Esophagus squamous epithelium (tissue), 5 donors: ENCODE measurements at places on chromosomes 4 and X.

DNA sequence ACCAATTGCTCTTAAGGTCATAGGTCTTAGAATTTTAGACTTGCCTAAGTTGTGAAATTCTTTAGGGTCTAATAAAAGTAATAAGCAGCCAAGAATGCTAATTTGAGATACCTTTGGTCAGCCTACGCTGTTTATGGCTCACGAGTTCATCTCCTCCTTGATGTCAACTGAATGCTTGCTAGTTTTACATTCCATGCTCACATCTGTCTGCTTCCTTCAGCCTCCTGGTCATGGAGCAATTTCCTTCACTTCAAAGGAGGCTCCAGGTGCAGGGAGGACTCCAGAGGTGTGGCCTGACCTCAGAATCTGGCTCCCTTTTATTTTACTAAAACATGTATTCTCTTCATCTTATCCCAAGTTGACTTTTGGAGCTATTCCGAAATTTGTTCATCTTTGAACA, 23.3 kb upstream of the LNX1 start:
- no peak for DNase-seq

- no peak for DNase-seq
These were observed 664 bp downstream of the PIR start for GRCh38 chrX:15492469-15492868.

DNA sequence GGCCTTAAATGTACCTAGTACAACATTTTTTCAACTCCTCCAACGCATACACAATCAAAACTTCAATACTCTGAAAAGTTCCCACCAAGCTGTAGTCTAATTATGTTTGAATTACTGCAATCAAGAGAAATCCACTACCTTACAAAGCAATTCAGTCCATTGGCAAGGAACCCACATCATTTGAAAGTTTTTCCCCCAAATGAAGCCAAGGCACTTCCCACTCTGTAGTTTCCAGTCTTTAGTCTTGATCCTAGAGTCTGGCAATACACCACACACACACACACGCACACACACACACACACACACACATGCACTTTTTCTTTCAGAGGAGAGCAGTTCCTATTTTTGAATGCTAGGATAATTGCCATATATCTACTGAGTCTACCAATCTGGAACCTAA, 79.6 kb downstream of the ANTXR2 start:
- no peak for DNase-seq

DNA sequence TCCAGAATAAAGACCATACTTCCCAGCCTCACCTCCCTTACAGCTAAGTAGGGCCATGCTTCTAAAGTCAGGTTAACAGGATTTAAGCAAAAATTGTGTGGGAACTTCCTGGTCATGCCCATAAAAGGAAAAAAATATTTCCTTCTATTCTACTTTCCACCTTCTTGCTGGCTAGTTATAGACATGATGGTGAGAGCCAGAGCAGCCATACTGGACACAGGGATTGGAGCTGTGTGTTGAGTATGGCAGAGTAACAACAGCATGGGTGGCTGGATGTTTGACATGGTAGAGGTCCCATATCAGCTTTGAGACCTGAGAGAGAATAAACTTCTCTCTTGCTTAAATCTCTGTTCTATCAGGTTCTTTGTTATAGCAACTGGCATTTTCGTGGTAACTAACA, 15.1 kb upstream of the CBR4 start:
- no peak for DNase-seq

DNA sequence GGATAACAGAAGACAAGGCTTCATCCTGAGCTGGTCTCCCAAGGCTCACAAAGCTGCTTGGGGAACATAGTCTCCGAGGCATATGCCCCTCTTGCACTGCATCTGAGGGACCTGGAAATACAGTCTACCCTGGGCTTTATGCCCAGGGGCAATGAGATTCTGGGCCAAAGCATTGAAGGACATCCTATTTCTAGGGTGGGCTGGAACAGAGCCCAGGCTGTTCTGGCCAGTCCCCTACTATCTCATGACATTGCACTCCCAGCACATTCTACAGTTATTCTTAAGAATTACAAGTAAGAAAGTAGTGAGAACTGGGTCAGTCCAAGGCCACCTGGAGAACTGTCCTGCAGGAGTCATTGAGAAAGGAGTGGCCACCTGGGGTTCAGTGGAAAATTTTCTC, 107.6 kb downstream of the USP46 start:
- DNase-seq = no peak

DNA sequence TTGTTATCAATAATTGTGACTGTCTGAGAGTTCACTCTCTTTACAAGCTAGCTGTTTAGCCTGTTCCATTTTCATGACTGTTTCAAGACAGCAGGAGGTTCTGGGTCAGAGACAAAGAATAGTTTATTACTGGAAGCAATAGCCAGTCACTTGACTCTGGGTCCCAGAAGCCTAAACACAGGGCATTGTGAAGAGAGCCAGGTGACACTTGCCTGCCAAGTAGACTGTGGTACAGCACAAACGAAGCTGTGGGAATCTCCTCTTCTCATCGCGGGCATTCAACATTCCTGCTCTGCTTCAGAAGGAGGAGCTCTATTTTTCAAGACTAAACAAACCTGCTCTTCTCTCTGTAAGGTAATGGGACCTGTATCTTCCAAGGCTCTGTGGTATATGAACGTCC, 485.1 kb downstream of the TRIML1 start:
- no peak for DNase-seq

- no peak for DNase-seq
These were observed 23.0 kb downstream of the GPM6B start for GRCh38 chrX:13793897-13794296.

GRCh38 chr4:87363552-87363951, 27.4 kb downstream of the HSD17B11 start:
- DNase-seq = no peak

DNA sequence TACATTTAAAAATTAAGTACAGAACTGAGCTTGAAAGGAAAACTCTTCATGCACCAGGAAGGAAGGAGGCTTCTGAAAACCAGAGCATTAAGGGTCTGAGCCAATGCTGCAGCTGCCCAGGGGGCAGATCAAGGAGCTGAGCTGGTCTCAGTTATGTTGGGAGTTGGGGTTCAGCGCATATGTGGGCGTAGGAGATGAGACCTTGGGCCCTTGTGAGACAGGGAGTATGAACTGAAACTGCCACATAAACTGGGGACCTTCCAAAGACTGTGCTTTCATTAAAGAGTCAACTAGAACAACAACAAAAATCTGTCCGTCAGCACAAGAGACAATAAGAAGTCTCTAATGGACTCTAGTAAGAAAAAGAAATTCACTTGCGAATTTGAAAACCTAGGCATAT, 226.9 kb downstream of the STK32B start:
- no peak for DNase-seq

- DNase-seq = no peak
These were observed 127.8 kb downstream of the TET2 start for GRCh38 chr4:105274504-105274903.

DNA sequence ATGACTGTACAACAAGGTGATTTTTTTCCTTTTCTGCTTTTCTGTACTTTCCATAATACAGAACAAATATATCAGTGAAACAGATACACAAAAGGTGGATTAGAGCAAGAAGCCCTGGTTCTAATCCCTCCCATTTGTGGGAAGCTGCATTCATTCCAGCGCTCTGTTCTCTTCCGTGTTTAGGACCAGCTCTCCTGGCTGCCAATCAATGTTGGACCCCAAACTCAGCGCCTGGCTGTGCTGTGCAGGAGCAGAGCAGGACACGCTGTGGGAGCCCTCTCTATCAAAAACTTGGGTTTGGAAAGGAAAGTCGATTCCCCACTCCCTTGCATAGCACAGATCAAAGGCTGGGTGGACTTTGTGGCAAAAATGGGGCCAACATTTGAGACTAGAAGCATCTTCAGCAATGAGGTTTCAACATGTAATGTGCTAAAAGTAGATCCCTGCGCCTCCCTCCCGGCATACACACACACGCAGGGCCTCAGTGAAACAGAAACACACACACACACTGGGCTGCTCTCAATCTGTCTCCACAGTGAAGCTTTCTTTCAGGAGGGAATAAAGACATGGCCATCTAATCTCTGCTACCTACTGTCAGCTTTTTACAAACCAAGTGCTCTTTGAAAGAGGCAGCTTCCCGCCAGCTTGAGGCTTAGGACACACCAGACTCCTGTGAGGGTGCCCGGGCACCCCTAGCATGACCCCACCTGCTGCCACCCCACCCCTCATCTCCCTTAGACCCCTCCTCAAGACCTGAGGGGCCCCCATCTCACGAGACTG, 12.2 kb downstream of the WDR1 start:
- no peak for DNase-seq

GRCh38 chr4:85748654-85749053, 273.7 kb downstream of the ARHGAP24 start:
- no peak for DNase-seq

DNA sequence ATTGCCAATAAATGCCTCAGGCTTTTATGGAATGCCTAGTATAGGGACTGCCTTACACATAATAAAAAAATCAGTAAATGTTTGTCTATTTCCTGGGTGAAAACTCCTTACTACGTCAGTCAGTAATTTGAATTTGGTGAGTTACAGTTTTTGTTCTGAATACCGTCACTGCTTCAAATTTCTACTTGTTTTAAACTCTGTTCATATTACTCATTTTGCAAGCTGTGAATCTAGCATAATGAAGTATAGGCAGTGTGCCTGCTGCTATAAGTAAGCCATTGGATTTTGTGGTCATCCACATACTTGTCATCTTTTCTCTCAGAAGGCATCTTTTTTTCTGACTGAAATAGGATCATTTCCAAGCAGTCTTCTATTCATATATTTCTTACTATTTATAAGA, 43.1 kb downstream of the SYNPO2 start:
- DNase-seq = no peak

DNA sequence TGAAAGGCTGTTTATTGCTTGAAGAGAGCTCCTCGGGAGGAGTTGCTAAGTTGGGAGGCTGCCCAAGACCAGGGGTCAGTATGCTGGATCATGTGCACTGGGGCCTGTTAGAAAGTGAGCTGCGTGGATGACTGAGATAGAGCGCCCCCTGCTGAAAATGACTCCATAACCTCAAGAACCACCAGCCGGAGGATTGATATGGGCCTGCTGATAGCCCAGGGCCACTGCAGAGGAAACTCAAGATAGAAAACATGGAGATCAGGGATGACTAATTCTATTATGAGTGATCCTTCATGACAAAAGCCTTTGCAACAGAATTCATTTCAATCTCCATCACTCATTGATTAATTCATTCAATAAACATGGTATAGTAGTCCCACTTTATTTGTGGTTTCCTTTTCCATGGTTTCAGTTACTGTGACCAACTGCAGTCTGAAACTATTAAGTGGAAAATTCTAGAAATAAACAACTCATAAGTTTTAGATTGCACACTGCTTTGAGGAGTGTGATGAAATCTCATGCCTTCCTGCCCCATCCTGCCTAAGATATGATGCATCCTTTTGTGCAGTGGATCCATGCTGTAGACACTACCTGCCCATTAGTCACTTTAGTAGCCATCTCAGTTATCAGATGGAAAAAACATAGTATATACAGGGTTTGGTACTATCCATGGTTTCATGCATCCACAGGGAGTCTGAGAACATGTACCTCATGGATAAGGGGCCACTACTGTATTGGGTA, 126.7 kb upstream of the MBNL3 start:
- no peak for DNase-seq

DNA sequence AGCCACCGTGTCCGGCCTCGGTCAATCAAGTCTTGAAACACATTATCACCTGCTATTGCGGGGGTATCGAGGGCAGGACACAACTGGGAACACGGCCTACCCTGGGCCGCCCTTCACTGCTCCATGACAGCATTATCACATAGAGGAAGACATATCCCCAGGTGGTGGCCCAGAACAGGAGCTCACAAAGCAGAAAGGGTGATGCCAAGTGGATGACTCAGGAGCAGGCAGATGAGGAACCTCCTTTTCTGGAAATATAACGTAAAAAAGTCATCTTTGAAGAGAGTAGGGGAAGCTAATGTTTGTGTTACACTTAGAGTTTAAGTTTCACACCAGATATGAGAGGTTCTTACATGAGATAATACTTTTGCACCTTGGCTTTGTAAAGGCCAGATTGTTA, 5.3 kb upstream of the SUPT20HL1 start:
- DNase-seq = no peak

GRCh38 chr4:177232473-177232872, 77.2 kb upstream of the NEIL3 start:
- no peak for DNase-seq

- no peak for DNase-seq
These were observed 24.8 kb upstream of the AFAP1 start for GRCh38 chr4:7964459-7964858.

DNA sequence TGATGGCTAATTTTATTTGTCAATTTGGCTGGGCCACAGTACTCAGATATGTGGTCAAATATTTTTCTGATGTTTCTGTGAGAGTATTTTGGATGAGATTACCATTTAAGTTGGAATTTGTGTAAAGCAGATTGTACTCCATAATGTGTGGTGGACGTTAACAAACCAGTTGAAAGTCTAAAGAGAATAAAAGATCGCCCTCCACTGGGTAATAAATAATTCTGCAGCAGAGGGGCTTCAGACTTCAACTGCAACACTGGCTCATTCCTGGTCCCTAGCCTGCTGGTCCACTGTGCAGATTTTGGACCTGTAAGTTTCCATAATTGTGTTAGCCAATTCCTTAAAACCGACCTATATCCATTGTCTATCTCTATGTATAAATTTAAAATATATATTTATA, 540.3 kb downstream of the PCDH18 start:
- DNase-seq = no peak

DNA sequence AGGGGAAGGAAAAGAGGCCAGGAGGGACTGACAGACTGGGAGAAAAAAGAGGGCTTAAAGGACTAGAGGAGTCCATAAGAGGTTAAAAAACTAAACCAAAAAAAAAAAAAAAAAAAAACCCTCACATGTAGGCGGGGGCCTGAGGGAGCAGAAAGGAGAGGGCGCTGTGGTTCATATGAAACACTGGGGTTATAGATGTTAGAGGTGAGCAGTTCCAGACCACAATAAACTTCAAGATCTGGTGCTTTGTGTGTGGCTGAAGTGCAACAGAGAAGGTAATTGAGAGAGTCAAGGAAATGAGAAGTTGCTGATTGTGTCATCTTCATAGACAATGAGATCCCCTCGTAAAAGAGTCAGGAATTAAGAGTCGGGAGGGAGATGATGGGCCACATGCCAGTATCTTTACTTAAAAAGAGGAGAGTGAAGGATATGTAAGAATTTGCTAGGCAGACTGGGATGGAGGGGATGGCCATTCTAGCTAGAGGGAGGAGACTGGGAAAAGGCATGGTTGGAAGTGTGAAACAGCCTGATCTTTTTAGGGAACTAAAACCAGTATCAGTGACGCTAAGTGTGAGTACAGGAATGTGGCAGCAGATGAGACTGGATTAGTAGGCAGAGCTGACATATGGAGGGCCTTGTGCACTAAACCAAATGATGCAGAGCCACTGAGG, 18.4 kb upstream of the OGT start:
- DNase-seq = no peak

DNA sequence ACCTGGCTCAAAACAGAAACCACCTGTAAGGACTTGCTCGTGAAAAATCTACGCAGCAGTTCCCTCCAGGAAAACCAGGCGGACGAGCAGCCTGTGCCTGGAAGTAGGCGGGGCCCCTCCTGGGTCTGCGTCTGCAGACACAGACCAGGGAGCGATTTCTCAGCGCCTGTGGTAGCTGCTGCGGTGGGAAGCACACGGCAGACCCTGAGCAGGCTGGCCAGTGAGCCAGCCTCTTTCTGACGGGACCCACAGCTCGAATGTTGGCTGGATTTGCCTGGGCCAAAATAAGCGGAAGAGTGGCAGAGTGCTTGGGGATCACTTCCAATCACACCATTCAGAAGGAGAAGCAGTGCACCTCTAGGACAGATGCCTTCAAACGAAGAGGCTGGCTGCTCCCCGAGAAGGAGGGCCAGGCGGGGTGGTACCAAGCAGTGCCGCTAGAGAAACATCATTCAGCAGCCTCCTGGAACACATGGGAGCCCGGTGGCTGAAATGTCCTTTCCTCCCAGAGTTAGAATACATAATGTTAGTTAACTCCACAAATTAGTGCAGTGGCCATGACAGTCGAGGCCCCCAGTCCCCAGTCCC, 85.9 kb downstream of the GATB start:
- DNase-seq = no peak
